ENCODE measurements at places on chromosomes 7 and 10.
A peak's percentile ranks its signal among the peaks of the same experiment; 100 is the strongest.

GRCh38 chr7:139116999-139117398, 7.5 kb upstream of the ZC3HAV1 start:
- no peak for DNase-seq

GRCh38 chr10:52216852-52217251, 97.2 kb upstream of the DKK1 start:
- no peak for DNase-seq

GRCh38 chr7:118175740-118176139, 8.2 kb upstream of the LSM8 start:
- no peak for DNase-seq

- DNase-seq, result no peak
Measured at GRCh38 chr10:4070921-4071660, 286.1 kb upstream of the KLF6 start.

- DNase-seq, result no peak
Measured at GRCh38 chr7:68176974-68177373, 1180.3 kb downstream of the TYW1 start.

DNA sequence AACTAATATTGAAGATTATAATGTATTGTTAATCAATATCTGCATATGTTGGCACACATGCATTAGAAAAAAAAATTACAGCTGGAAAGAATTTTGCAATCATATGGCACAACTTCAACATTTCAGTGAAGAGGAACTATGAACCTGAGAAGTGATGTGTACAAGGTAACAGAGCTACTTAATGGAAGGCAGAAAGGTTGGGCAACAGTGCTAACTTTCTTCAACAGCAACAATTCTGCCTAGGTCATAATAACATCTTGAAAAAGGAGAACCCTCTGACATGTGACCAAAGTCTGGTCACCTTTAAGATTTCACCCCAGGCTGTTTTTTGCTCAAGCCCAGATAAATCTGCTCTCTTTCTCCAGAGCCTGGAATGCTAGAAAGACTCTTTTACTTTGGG, 47.9 kb upstream of the SKAP2 start:
- peak; percentile 81 for DNase-seq

- no peak for DNase-seq
Measured at GRCh38 chr7:19900118-19900517, 126.7 kb upstream of the TMEM196 start.

All from CD14-positive monocyte (primary cell).